ENCODE measurements at places on chromosomes 1 and 21.

- peak; percentile 44 for DNase-seq
Observed at GRCh38 chr1:200866521-200866920, 6.3 kb upstream of the GPR25 start.

DNA sequence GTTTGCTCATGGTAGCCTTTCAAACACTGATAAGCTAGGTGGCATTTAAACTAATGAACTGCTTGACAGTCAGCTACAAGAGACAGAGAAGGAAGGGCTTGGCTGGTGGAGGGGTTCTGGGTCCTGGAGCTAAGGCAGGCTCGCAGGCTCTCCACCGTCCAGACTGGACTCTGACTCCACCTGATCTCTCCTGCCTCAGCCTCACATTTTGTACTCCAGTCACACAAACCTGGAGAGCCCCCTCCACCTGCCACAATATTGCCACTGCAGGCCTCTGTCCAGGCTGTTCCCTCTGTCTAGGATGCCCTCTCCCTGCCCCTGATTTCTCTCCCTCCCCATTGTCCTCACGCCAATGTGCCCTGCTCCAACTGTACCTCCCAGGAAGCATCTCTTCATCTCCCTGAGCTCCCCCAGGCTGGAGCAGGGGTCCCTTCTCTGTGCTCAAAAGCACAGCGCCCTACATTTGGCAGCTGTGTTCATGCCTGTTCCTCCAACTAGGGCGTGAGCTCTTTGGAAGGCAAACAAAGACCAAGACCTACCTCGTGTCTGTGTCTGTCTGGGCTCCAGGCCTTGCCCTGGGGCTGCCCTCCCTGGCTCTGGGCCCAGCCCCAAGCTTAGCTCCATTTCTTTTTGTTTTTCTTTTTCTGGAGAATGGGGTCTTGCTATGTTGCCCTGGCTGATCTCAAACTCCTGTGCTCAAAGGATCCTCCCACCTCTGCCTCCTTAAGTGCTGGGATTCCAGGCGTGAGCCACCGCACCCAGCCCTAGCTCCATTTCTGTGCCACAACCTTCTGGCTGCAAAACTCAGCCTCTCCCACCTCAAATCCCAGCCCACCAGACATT is 2.9 kb downstream of the TIE1 start:
- DNase-seq = no peak

- DNase-seq = no peak
Observed at GRCh38 chr1:31655104-31655503, 10.4 kb upstream of the PEF1 start.

DNA sequence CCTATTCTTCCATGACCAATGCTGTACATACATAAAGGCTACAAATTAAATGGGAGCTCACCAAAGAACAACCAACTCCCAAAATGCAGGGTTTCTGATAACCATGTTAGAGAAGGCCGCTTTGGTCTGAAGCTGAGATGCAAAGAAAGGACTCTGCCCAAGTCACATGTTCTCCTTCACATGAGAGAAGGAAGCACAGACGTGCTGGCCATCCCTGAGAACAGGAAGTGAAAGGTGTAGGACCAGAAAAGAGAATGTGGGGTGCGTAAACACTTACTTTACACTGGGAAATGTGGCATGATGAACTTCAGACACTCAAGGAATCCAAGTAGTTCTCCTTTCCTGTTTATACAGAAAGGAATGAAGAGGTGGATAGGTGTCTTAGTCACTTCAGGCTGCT is 31.7 kb upstream of the TADA1 start:
- no peak for DNase-seq

GRCh38 chr1:167518331-167518700 is at the start of gene CD247:
Gene CD247, minus strand, starts transcription at chr1:167518529. Its CDS starts 64 bp downstream, at chr1:167518465.
- DNase-seq = no peak

- no peak for DNase-seq
Observed at GRCh38 chr1:57033222-57034001, 67.6 kb upstream of the C8B start.

- peak; percentile 65 for DNase-seq
Observed at GRCh38 chr1:211352985-211353515, 26.4 kb downstream of the TRAF5 start.

DNA sequence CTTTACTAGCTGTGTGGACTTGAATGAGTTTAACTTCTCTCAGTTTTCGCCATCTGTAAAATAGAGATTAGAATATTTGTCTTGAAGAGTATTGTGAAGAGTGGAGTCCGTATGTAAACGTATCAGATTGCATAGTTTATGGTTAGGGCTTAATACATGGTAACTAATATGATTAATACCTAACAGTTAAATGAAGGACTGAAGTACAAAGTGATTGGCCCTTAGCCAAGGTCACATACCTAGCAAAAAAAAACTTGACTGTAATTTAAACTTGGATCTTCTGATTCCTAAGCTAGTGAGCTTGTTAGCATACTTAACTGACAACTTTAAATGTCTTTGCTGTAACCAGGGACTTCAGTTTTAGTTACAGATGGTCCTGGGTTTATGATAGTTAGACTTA is 1.9 kb downstream of the GIPC2 start:
- DNase-seq = no peak

DNA sequence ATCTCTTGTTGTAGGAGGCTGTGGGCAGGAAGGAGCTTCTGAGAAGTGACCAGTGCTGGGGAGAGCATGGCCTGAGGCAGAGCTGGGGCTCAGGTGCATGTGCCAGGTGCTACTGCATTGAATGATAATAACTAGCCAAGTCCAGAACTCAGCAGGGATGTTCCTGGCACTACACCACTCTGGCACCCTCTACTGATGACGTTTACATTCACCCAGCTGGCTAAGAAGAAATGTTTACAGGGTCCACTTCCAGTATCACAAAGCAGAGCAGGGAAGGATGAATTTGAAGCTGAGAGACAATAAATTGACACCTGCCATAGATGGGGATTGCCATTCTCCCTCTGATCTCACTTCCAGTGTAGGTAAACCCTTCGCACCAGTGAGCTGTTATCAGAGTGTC is 411.8 kb downstream of the SETD4 start:
- no peak for DNase-seq

DNA sequence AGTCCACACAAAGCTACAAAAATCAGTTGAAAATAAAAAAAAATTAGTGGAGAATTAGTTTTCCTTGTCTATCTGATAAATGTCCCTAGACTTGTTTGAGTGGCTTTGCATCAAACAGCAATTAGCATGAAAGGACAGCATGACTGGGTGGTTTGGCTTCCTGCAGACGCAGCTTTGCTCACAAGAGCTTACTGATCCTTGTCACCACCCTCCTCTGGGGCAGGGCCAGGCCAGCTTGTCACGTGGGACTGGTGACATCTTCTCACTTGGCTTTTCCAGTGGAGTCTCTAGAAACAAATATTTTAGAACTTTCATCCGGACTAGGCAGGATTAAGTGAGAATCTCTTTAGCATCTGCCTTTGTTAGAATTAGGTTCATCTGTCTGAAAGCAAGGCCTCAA is 76.0 kb upstream of the OLIG2 start:
- DNase-seq = no peak

DNA sequence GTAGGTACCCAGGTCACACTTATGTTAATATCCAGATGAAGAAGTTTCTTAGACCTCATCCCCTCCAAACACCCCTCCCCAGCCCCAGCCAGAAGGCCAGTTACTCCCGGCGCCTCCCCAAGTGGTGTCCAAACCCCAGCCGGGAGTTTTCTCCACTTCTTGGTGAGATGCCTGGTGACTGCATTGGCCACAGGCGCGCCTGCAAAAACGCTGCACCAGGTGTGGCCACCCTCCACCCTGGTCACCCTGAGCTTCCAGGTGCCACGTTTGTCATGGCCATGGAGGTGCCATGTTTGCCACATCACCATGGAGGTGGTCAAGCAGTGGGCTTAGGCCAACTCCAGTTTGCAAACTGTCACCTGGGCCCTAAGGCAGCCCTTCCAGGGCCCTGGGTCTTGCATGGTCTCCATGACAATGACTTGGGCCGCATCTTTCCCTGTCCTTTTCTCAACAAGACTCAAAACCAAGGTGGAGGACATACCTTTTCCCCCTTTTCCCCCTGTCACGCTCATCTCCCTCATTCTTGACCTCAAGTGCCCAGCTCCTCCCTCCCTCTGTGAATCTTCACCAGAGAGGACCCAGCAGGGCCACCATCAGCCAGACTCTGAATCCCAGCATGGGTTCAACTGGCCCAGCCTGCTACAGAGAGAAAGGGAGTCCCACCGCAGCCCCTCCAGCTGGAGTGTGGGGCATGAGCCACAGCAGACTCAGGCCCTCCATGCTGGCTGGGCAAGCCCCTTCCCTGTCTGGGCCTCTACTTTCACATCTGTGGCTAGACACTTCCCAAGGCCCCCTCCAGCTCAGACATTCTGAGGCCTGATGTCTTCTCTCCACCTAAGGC is 125.9 kb upstream of the ZBTB40 start:
- DNase-seq = no peak

GRCh38 chr1:94825936-94826335 is 5.8 kb downstream of the SLC44A3 start:
- no peak for DNase-seq

DNA sequence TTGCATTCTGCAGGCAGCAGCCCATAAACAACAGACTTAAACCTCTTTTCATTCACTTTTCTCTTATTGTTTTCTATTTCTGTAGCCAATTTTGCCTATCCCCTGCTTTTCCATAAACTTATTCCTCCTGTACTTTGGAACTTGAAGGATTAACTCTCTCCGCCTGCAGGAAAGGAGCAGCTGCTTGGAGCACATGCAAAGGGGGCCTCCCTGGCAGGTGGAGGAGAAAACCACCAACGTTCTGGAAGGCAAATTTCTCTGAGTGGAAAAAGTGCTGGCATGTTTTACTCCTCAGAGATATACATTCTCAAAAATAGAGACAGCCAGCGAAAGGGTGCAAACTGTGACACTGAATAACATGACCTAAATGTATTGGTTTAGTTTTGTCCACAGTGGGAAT is 33.6 kb downstream of the RGS21 start:
- DNase-seq = no peak

DNA sequence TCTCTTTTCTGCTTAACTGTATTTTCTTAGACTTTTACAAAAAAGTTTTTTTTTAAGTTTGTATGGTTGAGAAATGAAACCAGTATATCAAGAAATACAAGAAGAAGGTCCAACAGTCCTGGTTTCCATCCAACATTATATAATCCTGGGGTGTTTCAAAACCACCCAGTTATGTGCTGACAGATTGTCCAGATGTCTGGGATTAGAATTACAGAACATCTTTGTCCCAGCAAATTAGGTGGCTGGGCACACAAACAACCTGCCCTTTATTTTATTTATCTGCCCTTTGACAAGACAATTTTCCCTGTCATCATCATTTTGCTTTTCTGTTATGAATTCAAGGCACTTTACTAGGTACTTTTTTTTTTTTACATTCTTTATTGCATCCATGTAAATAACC is 622.1 kb downstream of the PLPP3 start:
- DNase-seq = no peak

- DNase-seq = no peak
Observed at GRCh38 chr1:116179419-116179818, 68.2 kb downstream of the MAB21L3 start.

- DNase-seq = no peak
Observed at GRCh38 chr1:25732821-25733220, 67.2 kb upstream of the SELENON start.

GRCh38 chr1:97603776-97604175 is 317.1 kb downstream of the DPYD start:
- no peak for DNase-seq

GRCh38 chr1:183604038-183604808 is 14.0 kb upstream of the NCF2 start:
- peak; percentile 97 for DNase-seq

- no peak for DNase-seq
Observed at GRCh38 chr1:91611483-91611917, 110.8 kb downstream of the CDC7 start.

- DNase-seq = no peak
Observed at GRCh38 chr1:194535369-194535768, 1349.0 kb upstream of the B3GALT2 start.

DNA sequence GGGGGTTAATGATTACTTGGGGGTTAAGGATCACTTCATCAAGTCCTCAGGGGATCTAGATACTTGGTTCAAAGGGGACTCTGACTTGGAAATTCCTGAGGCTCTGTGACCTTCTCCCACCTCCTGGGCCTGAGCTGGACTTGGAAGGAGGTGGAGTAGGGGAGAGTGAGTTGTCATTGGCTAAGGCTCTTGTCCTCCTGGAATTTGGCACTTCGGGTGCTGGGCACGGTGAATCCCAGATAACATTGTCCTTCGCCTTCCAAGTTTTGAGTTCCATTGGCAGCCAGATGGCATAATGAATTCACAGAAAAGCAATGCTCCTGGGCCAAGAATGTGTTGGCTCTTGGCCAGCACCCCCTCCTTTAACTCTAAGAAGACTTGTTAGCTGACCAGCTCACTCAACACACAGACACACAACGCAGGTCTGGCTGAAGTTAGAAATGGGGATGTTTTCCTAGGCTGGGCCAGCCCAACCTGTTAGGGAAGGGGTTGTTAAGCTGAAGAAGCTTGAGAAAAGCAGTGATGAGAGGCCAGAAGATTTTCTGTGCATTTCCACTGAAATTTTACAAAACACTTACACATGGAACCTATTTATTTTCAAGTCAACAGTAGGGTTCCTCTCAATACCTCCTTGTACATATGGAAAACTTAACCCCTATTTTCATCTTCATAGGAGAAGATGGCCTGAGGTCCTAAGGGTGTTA is 29.7 kb downstream of the SLC26A9 start:
- DNase-seq = no peak

GRCh38 chr1:230892018-230892491 is 23.7 kb upstream of the C1orf198 start:
- DNase-seq = no peak

DNA sequence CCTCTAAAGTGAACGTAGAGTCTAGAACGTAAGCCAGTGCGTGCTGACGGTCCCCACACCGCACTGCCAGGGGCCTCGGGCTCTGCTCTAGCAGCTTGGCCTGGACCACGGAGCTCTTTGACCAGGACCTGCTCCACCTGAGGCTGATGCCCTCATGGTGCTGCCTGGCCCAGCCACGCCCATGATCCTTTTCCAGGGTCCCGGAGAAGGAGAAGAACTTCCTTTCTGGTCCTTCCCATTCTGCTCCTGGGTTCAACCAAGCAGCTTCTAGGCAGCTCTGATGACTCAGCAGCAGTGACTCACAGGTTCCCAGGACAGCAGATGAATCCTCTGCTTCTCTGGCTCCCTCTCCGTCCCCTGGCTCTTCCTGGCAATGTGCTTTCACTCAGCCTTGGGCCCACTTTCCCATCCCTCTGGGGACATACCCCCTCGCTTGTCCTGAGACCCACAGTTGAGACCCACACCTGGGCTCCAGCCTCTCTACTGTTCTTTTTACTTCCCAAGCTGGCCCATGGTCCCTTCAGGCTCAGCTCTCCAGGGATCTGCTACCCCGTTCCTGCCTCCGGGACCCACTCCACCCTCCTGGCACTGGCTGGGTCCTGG is 246.3 kb upstream of the RAB4A start:
- peak; percentile 90 for DNase-seq

- no peak for DNase-seq
Observed at GRCh38 chr21:39131791-39132190, 51.5 kb downstream of the PSMG1 start.

- peak; percentile 38 for DNase-seq
Observed at GRCh38 chr21:26834181-26834905, 10.9 kb downstream of the ADAMTS1 start.

DNA sequence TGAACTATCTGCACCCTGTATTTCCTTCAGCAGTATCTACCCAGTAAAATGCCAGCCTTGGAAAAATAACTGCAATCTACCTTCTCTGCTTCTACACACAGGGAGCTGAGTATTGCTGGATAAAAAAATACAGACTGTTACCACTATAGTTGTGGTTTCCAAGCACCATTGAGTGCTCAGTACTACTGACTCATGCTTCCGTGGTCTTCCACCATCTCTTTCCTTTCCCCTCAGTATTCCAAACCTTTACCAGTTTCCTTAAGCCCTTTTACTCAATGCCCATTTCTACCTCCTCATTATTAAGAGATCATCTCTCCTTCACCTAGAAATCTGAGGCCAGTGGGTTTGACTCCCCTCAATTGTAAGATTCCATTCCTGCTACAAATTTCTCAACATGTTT is 23.8 kb downstream of the GLMN start:
- DNase-seq = peak; percentile 72
